Right renal pelvis (tissue), 4 donors: ENCODE measurements at places on chromosomes 2 and 18. TPM values are rescaled to one million over a fixed set of nuclear protein-coding genes. Genes with fewer than 3 reads are reported as not detected.

GRCh38 chr2:36858551-36859365 is 107.6 kb downstream of the STRN start:
- no peak for DNase-seq

- no peak for DNase-seq
Measured at GRCh38 chr2:69381337-69381737, 5.7 kb downstream of the GFPT1 start.

DNA sequence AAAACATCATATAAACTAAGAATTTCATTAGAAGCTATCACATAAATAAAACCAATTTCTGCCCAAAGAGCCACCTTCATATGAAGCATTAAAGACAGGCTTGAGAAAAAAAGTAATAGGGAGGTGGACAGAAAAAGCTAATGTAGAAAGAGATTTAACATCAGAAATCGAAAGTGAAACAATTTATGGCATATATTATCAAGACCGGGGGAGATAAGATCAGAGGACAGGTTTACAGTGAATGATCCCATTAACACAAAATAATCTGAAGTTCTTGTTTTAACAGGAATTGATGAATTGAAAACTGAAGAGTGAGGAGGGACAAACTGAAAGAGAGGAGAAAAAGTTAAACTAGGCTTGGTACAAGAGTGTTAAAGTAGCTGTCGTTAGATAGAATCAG is 786.3 kb upstream of the FSHR start:
- no peak for DNase-seq

GRCh38 chr2:241088791-241089732 is 13.0 kb downstream of the MTERF4 start:
- DNase-seq: no peak

DNA sequence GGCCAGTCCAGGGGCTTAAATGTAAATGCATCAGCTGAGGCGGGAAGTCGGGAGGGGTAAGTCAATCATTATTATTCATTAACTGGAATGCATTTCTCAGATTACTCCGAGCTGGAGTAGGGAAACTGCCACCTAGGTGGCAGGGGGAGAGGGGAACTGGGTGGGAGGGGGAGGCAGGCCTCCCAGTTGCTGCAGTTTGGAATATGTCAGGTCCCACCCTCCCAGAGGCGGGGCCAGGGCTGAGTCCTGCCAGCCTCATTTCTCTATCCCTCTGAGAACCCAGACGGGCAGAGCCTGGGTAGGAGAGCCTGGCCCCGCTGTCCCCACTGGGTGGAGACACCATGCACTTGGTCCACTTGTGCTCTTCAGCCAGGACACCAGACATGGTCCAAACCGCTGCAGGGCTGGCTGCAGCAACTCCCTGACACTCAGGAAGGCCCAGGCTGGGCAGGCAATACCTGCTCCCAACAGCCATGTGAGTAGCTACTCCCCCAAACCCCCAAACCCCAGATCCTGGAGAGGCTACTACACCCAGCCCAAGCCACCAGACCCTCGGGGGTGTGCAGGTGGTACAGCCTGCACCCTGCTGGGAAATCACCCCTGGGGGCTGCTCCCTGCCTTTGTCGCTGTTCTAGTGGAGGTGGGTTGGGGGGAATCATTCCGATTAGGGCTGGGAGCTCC is at the start of gene GPBAR1:
TSS of gene GPBAR1 (plus strand) at position 274 of the 681 bp plus-strand sequence. CDS start 1,710 bp downstream, outside the sequence.
- peak; percentile 49 for DNase-seq

GRCh38 chr18:63229971-63230370 is 89.6 kb downstream of the BCL2 start:
- no peak for DNase-seq

- no peak for DNase-seq
Measured at GRCh38 chr2:216830346-216830745, 29.5 kb downstream of the TNP1 start.

- DNase-seq: no peak
Measured at GRCh38 chr18:42032447-42032846, 77.4 kb downstream of the PIK3C3 start.

DNA sequence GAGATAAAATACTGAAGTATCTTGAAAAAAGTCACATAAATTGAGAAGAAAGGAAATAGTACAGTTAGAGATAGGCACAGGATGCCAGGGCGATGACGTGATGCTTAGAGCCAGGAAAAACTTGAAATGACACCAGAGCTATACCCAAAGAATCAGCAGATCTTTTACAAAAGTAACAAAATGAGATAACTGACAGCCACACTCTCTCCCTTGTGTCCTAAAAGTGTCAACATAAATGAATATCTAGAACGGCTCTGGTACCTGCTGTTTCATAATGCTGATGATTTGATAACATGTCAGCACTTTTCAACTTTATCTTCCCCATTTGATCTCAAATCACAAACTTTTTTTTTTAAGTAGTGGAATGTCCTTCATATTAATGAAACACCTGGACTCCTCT is 45.6 kb upstream of the ZC3H15 start:
- DNase-seq: no peak

GRCh38 chr2:12796657-12797056 is 79.9 kb downstream of the TRIB2 start:
- DNase-seq: peak; percentile 60

DNA sequence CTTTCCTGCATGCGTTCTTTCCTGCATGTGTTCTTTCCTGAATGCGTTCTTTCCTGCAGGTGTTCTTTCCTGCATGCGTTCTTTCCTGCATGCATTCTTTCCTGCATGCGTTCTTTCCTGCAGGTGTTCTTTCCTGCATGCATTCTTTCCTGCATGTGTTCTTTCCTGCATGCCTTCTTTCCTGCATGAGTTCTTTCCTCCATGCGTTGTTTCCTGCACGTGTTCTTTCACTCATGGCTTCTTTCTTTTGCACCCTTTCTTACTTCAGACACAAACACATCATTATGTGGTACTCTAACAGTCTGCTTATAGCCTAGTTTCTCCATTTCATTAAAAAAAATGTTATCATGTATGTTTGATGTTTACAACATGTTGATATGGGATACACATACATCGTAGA is 261.6 kb upstream of the PXDN start:
- no peak for DNase-seq

DNA sequence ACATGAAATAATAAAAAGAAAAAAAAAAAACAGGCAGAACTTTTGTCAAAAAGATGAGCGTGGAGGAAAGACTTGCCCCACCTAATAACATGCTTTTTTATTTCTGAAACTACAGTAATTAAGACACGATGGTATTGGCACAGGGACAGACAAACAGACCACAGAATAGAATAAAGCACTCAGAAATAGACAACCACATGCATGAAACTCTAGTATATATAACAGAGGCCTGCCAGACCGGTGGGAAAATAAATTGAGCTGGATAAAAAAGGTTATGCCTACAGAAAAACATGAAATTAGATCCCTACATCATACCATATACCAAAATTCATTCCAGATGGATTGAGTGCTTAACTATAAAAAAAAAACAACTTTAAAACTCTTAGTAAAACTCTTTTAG is 163.1 kb downstream of the NRP2 start:
- DNase-seq: no peak

GRCh38 chr18:33712719-33713118 is 134.7 kb downstream of the ASXL3 start:
- no peak for DNase-seq

DNA sequence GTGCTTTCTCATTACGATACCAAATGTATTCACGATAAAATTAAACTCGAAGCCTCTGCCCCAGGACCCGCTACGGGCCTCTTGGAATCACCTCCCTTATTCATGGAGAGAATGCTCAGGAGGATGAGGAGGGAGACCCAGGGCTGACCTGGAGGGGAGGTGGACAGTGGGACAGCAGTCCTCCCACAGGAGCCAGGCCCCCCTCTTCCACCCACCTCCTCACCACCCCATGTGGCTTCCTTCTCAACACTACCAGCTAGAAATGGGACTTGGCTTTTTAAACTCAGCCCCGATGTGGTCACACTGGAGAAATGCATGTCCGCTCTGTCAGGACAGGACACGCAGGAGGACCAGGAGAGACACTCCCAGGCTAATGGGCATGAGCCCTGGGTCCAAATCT is 147.9 kb upstream of the ID2 start:
- DNase-seq: no peak

WBP1 gene
- 132 TPM for polyA plus RNA-seq

SERPINB10 gene
- polyA plus RNA-seq: 0.34 TPM

KCNS3 gene
- 6.6 TPM for polyA plus RNA-seq

NTSR2 gene
- not detected for polyA plus RNA-seq

SLC38A11 gene
- 5.7 TPM for polyA plus RNA-seq
